Effector memory CD4-positive, alpha-beta T cell (primary cell): ENCODE measurements at places on chromosomes 12 and 14.

DNA sequence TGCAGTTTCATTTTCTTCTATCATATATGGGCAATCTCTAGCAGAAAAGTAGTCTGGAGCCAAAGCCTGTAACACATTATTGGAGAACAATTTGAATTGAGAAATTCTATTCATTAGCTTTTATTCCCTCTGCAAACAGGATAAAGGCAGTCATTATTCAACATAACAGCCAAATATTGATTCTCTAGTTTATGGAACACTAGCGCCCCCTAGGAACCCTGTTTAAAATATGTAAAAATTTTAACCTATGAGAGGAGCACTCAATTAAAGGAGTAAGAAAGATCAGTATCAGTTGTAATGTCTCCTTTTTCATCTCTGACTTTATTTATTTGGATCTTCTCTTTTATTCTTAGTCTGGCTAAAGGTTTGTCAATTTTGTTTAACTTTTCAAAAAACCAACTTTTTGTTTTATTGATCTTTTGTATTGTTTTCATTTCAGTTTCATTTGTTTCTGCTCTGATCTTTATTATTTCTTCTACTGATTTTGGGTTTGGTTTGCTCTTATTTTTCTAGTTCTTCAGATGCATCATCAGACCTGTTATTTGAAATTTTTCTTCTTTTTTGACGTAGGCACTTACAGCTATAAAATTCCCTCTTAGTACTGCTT is 4.8 kb upstream of the LMNTD1 start:
- no peak for DNase-seq

- no peak for DNase-seq
These were observed 18.0 kb downstream of the LUM start for GRCh38 chr12:91093341-91093740.

DNA sequence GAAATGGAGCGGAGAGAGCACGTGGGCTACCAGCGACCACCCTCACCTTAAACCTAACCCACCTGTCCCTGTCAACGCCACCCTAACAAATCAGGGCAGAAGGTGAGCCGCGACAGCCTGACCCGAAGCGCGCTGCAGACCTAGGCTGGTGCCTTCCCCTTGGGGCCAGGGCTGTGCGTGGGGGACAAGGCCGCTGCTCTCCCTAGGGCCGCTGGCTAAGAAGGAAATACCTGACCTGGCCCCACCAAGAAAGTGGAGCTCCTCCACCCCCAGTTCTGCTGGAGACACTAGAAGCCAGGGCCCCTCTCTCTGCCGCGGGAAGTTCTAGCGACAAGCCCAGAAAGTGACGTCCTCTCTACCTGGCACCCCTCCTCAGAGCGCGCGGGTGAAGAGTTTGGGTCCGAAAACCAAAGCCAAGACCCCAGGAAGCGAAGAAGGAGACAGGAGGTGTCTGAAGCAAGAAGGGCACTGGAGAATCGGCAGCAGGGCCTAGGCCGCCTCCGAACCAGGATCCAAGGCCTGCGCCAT is 7.5 kb downstream of the SIX1 start:
- no peak for DNase-seq

- no peak for DNase-seq
These were observed 161.3 kb upstream of the CAND1 start for GRCh38 chr12:67107751-67108269.

DNA sequence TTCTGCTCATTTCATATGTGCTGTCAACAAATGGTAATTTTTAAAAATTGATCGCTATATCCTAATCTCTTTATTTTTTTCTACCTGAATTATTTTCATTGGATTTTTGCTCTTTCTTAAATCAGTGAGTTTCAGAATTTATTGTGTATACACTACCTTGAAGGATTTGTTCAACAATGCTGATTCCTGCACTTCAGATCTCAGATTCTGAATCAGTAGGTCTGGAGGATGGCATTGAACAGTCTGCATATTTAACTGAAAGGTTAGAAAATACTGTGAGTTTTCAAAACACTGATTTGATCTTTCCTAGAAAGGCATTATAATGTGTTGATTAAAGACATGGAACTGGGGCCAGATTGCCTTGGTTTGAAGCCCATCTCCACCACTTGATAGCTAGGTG is 1.6 kb downstream of the G2E3 start:
- no peak for DNase-seq

DNA sequence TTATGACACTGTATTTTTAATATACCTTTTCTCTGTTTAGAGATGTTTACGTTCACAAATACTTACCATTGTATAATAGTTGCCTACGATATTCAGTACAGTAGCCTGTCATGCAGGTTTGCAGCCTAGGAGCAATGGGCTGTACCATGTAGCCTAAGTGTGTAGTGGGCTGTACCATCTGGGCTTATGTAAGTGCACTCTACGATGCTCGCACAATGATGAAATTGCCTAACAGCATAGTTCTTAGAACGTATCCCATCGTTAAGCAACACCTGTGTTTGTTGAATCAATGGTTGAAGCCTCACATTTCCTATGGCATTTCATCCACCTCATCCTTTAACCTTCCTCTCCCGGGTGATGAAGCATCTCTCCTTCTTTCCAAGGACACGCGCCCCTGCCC is 12.5 kb upstream of the EML1 start:
- no peak for DNase-seq

GRCh38 chr12:1811948-1812291 is 8.4 kb upstream of the LRTM2 start:
- DNase-seq: no peak

GRCh38 chr14:20823859-20824258 is 21.2 kb upstream of the RNASE1 start:
- DNase-seq: no peak

DNA sequence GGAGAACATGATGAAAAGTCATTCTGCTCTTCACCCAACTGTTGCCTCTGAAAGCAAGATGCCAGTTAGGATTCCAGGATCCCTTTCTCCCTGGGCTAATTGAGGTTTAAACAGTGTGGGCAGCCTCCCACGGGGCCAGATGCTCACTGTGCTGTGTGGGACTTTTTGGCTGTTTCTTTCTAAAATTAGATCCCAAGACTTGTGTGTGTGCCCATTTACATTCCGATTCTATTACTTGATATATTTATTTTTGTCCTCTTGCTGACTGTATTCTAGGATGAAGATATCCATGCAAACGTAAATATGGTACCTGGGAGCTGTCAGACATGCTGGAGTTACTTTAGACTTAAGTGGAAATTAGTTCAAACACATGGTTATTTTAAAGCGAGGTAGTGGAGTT is 6.2 kb downstream of the IFT43 start:
- no peak for DNase-seq

DNA sequence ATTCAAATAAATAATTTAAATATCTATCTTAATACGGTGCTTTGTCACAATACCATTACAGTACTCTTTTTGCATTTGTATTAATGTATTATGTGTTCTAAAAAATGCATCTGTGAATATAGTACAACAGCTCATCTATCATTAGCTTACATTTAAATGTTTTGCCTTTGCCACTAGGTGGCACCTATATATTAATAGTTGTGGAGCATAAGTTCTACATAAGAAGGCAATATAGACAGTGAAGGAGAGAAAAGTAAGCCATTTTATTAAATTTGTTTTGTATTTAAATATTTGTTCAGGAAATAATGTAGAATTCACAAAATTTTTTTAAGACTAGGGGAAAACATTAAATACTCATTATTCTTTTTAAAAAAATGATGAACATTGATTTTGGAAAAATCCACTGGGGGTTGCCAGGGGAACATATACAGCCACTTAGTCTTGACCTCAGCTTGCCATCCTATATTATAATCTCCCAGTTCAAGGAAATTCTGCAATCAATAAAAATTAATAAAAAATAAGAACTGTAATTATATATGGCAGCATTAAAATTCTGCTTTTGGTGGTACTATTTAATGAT is 9.8 kb downstream of the CCER1 start:
- DNase-seq: no peak

DNA sequence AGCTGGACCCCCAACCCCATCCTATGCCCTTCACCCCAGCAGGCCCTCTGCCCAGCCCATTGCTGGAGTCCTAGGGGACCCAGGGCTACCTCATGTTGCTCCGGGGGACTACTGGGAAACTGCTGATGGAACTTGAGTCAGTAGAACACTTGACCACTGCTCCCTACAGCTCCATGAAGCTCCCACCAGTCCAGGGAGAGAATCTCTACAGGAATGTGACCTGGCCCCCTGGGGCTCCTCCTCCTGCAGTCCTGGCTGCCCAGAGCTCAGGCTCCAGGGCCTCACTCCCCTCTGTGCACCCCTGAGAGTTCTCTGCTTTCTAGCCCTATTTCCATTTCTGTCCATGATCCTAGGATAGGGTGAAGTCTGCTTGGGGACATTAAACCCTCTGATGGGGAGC is 10.8 kb upstream of the AQP2 start:
- no peak for DNase-seq

GRCh38 chr14:51692646-51693045 is 40.9 kb downstream of the FRMD6 start:
- no peak for DNase-seq

DNA sequence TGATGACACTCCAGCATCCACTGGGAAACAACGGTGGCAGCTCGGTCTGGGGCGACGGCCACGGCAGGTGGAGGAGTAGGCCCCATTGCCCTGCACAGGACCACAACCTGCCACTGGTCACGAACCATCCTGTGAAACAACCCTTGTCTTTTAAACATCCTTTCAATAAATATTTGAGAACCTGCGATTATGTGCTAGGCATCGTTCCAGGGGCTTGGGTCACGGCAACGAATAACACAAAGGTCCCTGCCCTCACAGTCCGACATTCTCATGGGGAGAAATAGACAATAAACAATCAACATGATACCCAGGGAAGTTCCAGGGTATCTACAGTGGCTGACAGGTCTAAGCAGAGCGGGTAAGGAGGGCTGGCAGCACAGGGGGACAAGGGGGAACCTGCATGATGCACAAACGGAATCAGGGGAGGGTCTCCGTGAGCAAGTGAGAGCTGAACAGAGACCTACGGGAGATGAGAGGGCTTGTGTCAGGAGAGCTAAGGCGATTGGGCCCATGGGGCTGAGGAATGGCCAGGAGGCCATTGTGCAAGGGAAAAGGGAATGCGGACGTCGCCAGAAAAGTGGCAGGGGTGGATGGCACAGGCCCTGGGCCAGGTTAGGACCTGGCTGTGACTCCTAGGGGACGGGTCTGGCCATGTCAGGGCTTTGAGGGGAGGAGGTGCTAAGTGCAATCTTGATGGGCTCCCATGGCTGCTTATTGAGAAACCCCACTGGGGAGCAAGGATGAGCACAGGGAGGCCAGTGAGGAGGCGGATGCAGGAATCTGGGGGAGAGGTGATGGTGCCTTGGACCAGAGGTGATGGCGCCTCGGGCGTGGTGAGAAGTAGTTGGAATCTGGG is 9.7 kb downstream of the SCARB1 start:
- no peak for DNase-seq

GRCh38 chr14:23600806-23601205 is 22.2 kb upstream of the JPH4 start:
- no peak for DNase-seq

DNA sequence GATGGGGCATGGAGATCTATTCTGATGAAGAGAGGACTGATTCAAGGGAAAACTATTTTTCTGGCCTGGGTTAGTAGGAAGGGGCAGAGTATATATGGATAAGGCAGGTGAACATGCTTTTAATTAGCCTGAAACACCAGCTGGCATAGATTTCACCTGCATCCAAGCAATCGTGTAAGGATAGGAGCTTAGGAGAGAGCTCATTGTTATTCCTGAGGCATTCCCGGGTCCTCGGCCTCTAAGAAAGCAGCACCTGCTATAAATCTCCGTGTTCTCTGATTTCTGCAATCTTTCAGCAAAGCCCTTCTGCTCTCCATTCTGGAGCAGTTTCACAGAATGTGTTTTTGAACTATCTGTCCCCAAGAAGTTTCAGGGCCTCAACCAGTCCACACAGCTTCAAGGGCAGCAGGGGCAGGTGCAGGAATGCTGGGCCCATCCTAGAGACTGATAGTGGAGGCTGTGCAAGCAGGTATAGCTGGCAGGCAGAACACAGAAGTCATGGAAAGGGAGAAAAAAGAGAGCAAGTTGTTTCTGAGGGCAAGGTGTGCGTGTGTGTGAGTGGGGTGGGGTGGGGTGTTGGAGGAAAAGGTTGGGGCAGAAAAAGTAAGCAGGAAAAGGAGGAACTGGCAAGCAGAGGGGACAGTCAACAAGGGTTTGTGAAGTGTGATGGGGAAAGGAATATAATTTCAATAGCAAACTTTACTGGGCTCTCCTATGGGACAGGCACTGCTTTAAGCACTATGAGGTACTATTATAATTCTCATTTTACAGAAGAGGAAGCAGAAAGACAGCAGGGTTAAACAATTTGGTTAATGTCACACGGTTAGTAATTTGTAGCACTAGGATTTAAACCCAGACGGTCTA is 203.7 kb upstream of the SSTR1 start:
- DNase-seq: no peak

DNA sequence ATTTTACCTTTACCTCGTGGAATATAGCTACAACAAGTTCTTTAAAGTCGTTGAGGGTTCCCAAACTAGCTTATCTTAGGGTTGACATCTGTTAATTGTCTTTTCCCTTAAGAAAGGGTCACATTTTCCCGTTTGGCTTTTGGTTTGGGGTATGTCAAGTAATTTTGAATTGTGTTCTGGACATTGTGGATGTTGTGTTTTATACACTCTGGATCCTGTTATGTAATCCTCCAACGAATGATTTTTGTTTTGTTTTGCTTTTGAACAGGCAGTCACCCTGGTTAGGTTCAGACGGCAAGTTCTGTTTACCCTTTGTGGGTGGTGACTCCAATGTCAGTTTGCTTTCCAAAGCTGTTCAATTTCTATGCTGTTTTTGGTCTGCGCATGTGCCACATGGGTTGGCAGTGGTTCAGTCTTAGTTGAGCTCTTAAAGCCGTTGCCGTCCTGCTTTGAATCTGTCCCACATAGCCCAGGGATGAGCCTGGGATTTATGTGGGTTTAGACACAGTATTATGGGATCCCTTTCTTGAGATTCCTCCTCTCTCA is 84.8 kb downstream of the TESC start:
- DNase-seq: no peak

DNA sequence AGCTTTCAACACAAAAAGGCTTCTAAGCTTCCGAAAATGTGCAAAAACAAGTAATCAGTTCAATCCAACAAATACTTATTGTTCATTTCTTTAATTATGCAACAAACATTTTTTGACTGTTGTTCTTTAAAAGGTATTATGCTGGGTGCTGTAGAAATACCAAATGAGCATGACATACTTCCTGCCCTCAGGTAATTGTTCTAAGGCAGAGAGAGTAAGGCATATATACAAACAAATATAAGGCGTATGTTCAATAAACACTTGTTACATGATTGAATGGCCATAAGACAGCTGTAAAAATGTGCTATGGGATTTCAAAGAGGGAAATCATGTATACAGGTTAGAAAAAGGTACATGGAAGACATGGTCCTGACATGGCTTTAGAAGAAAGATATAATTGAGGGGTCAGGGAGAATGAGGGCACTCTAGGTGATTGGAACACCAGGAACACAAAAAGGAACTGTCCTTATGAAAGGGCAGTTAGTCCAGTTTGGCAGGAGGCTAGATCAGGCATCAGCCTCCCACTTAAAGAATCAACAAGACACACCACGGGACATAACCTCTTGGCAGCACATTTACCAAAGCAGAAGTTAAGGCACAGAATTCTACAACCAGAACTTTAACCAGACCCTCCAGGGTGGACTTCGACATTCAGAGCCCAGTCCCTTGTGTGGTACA is 135.8 kb upstream of the SCAF11 start:
- DNase-seq: no peak
